ENCODE measurements at places on chromosomes 4 and X.

- DNase-seq: no peak
These were observed 150.6 kb upstream of the TRPC5 start for GRCh38 chrX:112233164-112233563.

DNA sequence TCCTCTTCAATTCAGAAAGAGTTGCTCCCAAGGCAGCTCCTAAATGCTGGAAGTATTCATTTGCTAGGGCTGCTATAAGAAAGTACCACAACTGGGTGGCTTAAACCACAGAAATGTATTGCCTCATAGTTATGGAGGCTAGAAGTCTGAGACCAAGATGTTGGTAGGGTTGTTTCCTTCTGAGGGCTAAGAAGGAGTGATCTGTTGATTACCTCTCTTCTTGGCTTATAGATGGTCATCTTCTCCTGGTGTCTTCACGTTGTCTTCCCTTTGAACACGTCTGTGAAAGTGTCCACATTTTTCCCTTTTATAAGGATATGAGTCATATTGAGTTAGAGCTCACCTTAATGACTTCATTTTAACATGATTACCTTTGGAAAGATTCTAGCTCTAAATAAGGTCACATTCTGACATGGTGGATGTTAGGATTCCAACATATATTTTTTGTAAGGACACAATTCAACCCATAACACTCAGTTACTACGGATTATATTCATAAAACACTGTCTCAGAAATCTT is 266.3 kb downstream of the SPATA18 start:
- DNase-seq: no peak

DNA sequence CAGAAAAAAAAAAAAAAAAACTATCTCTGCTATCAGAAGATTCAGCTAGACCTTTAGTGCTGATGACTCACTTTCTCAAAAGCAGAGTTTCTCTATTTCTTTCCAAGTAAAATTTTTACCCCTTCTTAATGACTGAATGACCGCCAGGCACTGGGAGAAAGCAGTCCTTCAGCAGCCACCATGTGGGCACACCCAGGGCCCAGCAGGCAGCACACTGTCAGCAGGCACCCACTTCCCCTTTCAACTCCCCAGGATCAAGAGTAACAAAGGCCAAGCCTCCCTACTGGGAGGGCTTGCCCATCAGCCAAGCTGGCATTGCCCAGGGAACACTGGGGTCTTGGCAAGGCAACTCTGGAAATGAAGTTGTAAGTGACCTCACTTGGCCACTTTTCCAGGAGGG is 201.9 kb upstream of the MAMLD1 start:
- DNase-seq: no peak

- no peak for DNase-seq
These were observed 68.1 kb downstream of the SORBS2 start for GRCh38 chr4:185743722-185744487.

DNA sequence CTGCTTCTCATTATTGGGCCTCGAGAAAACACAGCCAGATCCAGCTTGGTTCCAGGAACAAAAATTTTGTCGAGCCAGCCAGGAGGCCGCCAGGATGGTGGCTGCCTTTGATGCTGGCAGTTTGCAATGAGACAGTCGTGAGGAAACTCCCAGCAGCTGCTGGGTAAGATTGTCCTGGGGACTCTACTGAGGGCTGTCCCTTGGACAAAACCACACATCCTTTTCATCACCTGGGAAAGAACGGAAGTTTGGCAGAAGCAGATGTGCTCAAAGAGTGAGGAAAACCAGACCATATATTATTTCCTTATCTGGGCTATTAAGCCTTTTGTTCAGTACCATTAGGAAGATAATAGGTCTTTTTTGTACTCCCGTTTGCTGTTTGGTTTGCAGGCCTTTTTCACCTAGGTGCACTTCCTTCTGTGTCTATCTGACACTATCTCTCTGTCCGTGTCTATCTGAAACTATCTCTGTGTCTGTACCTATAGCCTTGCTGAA is 13.4 kb upstream of the PAPSS1 start:
- no peak for DNase-seq

DNA sequence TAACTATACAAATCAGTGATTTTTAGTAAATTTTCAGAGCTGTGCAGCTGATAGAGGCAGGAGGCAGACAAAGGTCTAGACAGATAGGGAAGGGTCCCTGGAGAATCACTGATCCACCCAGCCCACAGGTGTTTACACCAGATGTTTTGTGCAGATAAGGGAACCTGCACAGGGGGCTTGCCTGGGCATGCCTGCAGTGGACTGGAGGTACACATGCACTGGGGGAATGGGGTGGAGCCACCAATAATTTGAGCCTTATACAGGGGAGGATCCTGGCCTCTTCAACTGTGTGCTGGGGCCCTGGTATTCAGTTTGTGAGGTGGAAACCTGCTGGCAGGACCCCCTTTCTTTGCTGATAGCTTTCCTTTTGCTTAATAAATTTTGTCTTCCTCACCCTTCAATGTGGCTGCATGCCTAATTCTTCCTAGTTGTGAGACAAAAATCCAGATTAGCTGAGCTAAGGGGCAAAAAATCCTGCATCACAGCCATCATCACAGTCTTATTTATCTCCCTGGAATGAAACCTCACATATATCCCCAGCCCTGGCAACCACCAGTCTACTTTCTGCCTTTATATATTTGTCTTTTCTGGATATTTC is 102.8 kb downstream of the KDM6A start:
- DNase-seq: no peak

GRCh38 chrX:151828439-151829080 is 84.1 kb upstream of the MAGEA4 start:
- DNase-seq: no peak

DNA sequence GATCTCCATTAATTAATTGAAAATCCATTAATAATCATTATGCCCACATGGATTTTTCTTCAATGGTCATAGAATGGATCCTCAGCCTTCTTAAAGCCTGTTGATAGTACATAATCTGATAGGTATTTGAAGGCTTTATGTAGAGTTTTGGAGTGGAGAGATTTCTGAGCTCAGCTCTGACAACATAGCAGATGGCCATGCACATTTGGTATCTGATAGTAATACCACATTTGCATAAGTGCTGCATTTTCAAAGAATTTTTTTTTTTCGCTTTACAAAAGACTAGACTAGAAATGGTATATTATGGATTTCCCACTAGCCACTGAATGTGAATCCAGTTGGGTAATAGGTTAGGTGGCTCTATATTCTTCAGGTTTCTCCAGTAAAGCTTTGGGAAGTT is 440.6 kb downstream of the FGF13 start:
- no peak for DNase-seq

DNA sequence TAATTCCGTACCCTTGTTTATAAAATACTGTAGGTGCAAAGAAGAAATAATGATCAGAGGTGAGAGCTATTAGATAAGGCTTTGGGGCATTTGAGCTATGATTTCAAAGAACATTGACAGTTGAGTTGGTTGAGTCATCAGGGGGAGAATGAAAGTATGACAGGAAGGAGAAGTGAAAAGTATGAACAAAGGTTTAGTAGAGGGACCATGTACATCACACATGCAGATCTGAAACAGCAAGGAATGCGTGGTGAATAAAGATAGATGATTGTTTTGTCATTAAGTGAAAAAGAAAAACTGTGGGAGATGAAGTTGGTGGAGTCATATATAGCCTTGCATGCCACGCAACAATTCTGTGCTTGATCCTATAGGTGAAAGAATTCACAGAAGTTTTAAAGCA is 163.1 kb downstream of the ARAP2 start:
- no peak for DNase-seq

- DNase-seq: no peak
These were observed 57.6 kb downstream of the PROM1 start for GRCh38 chr4:16026160-16026761.

DNA sequence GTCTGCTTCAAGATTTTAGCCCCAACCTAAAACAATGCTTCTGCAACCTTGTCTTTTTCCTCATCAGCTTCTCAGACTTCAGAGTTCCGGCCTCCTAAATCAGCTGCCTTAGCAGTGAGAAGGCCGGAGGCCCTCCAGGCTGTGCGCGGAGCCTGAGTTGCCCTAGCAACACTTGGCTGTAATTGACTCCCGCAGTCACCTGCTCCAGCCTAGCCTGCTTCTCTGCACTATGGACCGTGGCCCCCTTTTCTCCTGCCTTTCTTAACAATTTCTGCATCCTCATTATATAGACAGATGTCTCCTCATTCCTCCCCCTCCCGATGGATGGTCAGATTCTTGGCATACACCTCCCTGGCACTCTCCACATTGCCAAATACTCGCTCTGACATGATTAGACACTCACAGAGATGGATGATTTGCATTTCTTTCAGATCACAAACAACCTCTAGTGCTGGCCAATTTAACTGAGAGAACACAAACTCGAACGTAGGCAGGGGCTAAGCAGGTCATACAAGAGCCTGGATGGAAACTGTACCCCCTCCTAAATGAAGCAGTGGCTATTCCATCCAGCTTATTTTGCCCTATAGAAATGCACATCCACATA is 9.5 kb upstream of the HUWE1 start:
- no peak for DNase-seq

- no peak for DNase-seq
These were observed 117.1 kb upstream of the TENM3 start for GRCh38 chr4:182126096-182126495.

DNA sequence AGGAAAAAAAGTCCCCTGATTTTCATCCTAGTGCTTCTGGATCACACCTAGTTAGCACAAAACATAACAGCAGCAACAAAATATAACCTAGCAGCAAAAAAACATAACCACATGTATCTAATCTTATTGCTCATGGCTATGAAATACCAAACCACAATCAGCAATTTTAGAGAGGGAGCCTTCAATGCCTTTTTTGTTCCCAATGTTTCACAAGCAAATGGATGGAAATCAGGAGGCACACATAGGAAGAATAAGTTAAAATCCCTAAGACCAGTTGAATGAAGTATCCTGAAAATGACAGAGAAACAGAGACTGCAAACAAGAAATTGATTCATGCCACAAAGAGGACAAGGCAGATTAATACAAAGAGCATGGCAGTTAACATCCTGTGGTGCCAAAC is 361.6 kb downstream of the GPM6A start:
- DNase-seq: no peak

DNA sequence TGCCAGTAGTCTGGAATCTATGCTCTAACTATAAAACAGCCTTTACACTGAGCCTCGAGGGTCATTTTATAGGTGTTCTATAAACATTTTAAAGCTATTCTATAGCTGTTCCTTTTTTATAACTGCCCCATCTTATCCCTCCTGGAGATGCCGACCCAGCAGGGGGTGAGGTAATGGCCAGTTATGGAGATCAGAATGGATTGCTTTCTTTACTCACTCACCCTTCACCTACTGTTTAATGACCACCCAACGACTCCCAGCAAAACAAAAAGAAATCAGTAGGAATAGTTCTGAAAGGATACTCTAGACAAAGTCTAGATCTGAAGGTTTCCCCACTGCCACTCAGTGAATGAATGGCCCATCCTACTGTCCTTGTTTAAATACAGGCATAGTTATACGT is 1113.1 kb downstream of the FAT4 start:
- no peak for DNase-seq

GRCh38 chrX:147680251-147680650 is 231.5 kb upstream of the FMR1 start:
- no peak for DNase-seq

- DNase-seq: no peak
These were observed 12.0 kb upstream of the WDR19 start for GRCh38 chr4:39170301-39170700.

DNA sequence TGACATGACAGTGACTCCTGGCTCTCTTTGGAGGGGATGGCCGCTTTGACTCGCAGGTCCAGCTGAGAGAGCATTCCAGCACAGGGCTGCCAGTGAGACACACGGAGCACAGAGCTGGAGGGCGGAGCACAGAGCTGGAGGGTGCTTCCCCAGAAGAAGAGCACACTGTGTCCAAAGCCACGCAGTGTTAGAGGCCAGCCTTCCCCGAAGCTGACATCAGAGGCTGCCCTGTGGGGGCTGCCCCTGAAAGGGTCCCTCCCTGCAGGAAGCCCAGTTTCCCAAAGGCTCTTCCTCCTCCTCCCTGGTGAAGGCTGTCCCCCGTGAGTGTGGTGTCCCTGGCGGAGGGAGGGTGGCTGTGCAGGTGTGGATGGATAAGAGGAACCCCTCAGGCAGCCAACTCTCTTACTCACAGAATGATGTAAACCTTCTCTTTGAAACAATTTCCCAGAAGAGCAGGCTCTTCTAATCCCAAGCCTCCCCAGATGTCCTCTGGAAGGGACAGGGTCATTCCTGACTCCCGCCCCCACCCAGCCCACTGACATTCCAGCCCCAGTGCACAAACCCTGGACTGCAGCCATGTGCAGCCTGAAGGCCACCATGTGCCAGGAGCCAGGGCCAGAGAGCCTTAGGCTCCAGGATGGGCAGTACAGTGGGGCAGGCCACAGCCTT is 53.4 kb downstream of the PSAPL1 start:
- DNase-seq: peak; percentile 42

DNA sequence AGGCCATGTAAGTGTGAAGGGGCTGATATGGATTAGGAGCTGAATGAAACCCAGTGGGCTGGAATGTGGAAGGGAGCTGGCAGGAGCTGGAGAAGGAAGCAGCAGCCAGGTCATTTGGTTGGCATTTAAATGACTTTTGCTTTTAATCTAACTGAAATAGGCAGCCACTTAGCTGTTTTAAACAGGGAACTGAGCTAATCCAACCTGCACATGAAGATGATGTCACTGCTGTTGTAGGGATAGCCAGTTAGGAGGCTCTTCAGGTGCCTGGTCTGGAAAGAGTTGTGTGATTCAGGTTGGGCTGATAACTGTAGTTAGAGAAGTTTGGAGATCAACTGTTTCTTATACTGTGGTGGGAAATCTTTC is 122.4 kb downstream of the PALLD start:
- no peak for DNase-seq

- DNase-seq: no peak
These were observed 134.1 kb upstream of the NALF2 start for GRCh38 chrX:69369999-69370398.

DNA sequence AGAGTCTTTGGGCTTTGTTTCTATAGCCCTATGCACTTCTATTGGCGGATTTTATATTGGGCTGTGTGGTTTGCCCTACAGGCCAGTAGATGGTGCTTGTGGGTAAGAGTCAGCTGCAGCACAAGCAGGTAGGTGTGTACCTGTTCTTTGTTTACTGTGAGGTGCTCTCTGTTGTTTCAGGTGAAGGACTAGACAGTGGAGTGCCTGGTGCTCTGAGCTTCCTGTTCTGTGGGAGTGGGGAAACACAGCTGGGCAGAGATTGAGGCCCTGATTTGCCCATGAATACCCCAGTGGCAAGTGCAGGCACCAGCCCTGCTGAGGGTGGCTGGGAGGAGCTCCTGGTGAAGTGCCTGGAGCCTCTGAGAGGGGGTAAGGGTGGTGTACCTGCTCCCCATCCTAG is 26.3 kb upstream of the UCP1 start:
- DNase-seq: no peak

GRCh38 chr4:153450544-153450917 is 15.6 kb upstream of the TMEM131L start:
- DNase-seq: no peak

DNA sequence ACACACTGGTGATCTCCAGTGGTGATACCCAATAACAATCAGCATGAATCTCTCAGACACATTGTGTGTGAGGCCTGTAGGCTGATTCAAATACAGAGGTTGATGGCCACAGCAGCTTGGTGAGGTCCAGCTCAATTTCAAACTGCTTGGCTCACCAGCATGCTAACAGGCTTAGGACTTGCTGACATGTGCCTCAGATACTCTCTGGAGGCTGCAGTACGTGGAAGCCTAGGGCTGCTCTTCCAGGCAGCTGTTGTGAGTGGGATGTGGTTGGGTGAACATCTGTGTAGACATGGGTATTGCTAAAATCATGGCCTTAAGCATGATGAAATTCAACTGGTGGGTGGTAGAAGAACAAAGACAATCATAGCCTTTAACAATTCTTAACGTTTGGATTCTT is 4.3 kb downstream of the CXCL9 start:
- DNase-seq: no peak

Data from RWPE2 (cell line).